ENCODE measurements at places on chromosomes 7 and 10.
A peak's percentile ranks its signal among the peaks of the same experiment; 100 is the strongest.

GRCh38 chr7:69219381-69219780, 378.9 kb upstream of the AUTS2 start:
- DNase-seq, result no peak

GRCh38 chr7:151007469-151007898, 16.7 kb downstream of the NOS3 start:
- no peak for DNase-seq

DNA sequence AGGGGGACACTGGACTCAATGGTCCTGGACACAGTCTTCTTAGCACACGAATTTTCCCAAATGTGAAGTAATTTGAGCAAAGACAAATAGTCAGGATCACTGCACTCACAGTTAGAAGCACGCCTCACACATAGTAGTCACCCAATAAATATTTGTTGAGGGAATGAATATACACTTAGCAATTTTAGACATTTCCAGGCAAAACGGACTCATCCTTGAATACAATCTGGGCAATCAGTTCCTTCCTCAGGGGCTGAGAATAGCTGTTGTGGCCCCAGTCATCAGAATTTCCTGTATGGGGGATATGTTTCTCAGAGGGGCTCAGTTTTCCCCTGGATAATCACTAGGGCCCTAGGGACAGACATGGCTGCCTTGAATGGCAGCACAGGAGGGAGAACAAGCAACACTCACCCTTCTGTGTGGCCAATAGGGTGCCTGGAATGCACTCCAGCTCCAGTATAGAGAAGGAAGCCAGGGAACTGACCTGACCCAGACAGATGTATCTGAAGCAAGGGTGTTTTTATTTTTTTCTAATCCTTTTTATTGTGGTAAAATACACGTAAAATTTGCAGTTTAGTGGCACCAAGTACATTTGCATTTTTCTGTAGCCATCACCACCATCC, 282.7 kb upstream of the ZNF32 start:
- DNase-seq, result no peak

GRCh38 chr7:23242321-23242720, 4.3 kb upstream of the GPNMB start:
- DNase-seq, result no peak

DNA sequence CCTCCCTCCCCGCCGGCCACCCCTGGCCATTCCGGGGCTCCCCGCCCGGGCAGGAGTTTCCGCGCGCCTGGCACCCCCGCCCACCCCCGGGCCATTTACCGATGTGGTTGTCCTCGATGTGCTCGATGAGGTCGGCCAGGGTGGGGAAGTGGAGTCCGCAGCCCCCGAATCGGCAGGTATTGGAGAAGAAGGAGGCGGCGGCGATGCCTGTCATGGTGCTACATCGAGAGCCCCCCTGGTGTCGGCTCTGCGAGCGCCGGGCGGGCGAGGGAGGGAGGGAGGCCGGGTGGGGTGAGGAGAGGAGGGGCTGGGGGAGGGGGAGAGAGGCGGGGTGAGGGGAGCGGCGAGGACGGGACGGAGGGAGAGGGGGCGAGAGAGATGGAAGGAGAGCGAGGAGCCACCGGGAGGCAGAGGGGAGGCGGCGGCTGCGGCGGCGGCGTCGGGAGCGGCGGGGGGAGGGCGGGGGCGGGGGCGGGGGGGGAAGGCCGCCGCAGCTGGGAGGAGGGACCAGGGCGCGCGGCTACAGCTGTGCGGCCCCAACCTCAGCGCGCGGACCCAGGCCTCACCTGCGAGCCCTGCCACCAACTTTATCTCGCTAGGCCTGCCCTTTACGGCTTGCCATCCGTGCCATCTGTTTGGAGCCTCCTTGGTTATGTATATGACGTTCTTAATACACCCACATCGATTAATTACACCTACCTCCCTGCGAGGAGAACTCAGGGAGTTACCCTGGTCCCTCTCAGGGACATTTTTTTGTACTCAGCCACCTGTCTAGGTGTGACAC, at the start of gene JAZF1:
Gene JAZF1 (minus strand): TSS at position 432 of the 784 bp plus-strand sequence.
- DNase-seq, result peak; percentile 73

DNA sequence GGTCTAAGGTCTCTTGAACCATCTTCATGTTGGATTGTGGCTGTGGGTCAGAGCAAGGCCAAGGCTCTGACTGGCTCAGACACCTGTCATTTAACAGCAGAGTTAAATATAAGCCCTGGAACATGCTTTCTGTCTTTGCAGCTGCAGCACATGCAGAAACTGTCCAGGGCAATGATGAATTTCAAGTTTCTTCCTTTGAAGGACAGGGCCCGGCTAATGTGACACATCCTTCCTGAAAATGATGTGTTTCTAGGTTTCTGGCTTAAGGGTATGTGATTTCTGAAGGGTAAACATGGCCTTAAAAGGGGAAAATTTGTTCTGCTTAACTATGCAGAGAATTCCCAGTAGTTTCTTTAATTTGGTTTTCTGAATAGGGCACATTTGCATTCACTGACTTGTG, 34.0 kb upstream of the SLC35B4 start:
- no peak for DNase-seq

DNA sequence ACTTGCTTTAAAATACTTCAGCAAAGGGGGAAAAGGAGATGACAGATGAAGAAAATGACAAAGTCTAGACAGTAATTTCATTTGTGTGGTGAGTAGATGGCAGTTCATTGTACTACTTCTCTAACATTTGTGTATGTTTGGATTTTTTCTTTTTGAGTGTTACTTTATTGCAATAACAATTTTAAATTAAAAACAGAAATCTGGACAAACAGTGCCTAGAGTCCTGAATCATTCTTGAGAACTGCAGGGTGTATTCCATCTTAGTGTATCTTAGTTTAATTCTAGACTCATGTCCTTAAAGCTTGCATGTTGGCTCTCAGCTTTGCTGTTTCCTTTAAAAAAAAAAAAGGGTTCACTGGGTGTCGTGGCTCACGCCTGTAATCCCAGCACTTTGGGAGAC, 31.1 kb downstream of the HOXA1 start:
- DNase-seq, result no peak

DNA sequence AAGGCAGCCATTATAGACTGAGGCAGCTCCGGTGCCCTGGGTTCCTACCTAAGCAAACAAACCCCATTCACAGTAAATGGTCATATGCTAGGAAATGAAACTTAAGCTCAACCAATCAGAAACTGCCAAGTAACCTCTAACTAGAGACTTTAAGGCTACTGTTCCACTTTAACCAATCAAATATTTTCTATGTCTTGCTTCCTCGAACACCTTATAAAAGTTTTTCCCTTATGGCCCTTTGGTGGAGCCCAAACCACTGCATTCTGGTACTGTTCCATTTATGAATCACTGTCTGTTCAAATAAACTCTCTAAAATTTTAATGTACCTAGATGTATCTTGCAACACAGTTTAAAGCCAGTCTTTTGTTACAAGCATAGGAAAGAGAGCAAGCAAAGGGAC, 361.1 kb downstream of the HGF start:
- no peak for DNase-seq

DNA sequence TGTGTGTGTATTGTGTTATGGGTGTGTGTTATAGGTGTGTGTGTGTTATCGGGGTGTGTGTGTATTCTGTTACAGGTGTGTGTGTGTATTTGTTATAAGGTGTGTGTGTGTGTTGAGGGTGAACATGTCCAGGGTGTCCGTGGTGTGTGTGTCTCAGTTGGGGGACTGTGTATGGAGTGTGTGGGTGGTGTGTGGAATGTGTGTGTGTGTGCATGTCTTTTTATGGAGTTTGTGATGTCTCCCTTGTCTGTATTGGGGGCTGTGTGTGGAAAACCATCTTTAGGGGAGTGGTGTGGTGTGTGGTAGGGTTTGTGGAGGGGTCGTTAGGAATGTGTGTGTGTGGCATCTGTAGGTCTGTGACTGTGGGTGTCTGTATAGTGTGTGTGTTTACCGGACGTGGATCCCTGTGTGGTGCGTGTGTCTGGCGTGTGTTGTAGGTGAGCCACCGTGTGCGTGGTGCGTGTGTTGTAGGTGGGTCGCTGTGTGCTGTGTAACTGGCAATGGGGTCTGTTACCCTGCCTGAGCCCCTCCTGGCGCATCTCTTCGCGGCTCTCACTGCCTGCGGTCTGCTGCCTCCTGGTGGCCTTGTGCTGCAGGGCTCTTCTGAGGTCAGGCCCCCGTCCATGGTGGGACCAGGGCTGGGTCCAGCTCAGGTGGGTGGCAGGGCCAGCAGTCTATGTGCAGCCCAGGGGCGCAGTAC, 61.7 kb downstream of the PALD1 start:
- no peak for DNase-seq

DNA sequence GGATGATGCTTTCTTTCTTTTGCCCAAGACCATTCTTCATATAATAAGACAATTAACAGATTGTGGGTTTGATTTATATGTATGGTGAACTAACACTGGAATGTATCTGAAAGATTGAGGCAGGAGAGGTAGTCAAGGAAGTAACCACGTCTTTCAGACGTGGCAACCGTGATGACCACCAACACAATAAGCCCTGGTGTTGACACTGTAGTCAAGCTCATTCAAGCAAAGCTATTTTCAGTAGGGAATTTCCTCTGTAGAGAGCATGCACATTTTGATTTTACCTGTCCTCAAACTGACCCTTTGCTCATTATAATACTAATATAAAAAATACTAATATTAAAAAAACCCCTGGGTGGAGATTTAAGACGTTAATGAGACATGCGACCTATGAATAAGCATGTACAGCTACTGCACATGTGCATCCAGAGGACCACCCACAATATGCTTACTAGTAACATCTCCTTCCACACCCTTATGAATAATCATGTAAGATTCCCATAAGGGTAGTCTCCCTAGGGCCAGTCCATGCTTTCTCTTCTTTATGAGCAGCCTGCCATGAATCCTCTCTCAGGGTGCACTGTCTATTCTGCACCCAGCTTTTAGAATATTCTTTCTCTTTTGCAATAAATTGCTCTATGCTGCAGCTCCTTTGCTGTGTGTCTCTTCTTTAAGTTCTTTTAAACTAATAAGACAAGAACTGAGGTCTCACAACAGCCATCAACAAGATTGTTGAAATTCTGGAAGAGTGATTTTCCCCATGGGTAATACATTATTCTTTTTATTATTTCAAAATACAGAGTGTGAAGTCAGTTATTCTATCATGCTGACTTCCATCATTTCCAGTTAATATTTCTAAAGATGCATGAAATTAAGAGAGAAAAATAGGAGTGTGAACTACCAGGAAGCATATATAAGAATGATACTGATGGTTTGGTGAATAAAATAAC, 151.3 kb upstream of the NPVF start:
- no peak for DNase-seq

- peak; percentile 36 for DNase-seq
These were observed 1.9 kb downstream of the INA start for GRCh38 chr10:103278862-103279298.

GRCh38 chr10:101297901-101298486, 56.0 kb upstream of the BTRC start:
- DNase-seq, result peak; percentile 78

- DNase-seq, result peak; percentile 50
These were observed at the start of gene CDHR1 for GRCh38 chr10:84194424-84195043. Gene CDHR1, plus strand, starts transcription at chr10:84194537. Its CDS starts 224 bp downstream, at chr10:84194761.

DNA sequence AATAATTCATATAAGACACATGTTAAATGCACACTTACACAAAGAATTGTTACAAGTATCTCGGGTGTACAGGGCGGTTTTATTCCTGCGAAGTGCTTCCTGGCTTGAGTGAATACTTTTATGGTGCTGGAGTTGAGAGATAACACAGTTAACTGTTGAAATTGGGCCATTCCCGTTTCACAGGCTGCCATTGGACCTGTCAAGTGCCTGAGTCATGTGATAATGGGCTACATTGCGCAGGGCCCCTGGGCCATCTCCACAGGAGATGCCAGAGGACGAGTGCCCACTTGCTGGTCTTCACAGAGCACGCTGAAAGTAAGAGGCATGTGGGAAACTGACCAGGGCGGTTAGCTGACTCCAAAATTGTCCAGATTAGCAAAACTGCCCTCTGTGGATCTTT, 4.8 kb downstream of the FBH1 start:
- no peak for DNase-seq

- DNase-seq, result no peak
These were observed 40.8 kb upstream of the INSIG1 start for GRCh38 chr7:155256761-155257481.

- no peak for DNase-seq
These were observed 767 bp downstream of the TACR2 start for GRCh38 chr10:69415951-69416350.

DNA sequence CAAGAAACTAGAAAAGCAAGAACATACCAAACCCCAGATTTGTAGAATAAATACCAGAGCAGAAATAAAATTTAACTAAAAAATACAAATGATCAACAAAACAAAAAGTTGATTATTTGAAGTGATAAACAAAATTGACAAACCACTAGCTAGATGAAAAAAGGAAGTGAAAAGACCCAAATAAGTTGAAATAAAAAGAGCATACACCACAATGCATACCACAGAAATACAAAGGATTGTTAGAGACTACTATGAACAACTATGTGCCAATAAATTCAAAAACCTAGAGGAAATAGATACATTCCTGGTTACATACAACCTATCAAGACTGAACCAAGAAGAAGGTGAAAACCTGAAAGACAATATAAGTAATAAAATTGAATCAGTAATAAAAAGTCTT, 333.4 kb downstream of the SH2D4B start:
- DNase-seq, result no peak

GRCh38 chr7:40220421-40220911, 85.7 kb downstream of the SUGCT start:
- no peak for DNase-seq

GRCh38 chr10:13395540-13395939, 47.4 kb upstream of the SEPHS1 start:
- DNase-seq, result no peak

- no peak for DNase-seq
These were observed 154.9 kb downstream of the SDHAF3 start for GRCh38 chr7:97272237-97272975.

DNA sequence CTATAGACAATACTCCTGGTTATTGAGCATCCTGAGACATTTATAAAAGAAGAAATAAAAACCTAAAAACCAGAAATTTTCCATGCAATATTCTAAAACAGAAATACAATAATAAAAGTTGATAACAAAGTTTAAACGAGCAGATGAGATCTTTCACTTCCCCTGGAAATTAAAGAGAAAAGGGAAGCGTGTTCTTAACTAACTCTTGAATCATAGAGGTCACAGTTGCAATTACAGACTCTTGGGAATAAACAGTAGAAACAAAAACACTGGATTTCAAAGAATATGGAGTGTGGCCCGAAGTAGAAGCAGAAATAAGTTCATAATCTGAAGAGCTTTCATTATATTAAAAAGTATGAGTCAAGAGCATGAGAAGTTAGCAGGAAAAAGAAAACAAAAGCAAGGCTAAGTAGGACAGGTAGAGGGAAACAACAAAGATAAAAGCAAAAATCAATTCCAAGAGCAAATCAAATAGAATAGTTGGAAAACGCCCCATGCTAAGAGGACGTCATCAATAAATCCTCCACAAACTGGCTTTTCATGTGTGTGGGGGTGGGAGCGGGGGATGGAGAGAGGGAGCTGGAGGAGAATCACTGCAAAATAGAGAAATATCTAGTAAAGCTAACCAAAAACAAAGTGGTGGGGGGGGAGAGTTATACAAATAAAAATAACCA, 55.2 kb upstream of the C10orf71 start:
- no peak for DNase-seq

- no peak for DNase-seq
These were observed 31.3 kb downstream of the KIAA1217 start for GRCh38 chr10:24240041-24240751.

GRCh38 chr10:16770670-16771069, 46.6 kb downstream of the RSU1 start:
- DNase-seq, result no peak

GRCh38 chr7:125061776-125062397, 132.3 kb upstream of the POT1 start:
- peak; percentile 4 for DNase-seq

All from SK-N-DZ (cell line).